ENCODE measurements at places on chromosomes 1 and 21.

- no peak for DNase-seq
These were observed 133.4 kb downstream of the SYT2 start for GRCh38 chr1:202576816-202577215.

GRCh38 chr1:209445576-209445975, 137.9 kb upstream of the CAMK1G start:
- DNase-seq = no peak

DNA sequence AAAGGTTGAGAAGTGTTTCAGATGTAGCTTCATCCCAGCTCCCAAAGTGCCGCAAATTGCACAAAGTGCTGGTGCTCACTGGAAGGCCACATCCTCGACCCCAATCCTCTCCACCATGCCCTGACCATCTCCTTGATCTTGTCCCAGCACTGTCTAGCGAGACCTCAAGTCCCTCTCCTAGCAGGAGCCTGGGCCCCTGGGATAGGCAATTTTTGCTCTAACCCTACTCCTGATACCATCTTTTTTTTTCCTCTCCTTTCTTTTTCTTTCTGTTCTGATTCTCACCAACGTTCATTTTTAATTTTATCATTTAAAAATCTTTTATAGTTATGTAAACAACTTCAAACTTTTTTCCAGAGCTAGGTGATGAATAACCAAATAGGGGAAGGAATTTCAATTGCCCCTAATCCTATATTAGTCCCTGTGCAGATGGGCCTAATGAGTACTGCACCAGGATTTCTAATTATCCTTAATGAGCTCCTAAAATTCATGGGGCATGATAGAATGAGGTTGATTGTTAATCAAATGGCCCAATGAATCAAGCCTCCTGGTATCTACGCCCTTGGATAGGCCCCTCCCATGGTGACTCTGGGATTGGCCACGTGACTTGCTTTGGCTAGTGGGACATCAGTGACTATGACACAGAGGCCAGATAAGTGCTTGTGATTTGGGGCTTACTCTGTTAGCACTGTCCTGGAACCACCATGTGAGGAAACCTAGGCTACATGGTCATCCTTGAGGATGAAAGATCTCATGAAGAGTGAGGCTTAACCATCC, 41.5 kb upstream of the TENT5B start:
- no peak for DNase-seq

GRCh38 chr1:89978755-89979154, 16.2 kb upstream of the ZNF326 start:
- no peak for DNase-seq

DNA sequence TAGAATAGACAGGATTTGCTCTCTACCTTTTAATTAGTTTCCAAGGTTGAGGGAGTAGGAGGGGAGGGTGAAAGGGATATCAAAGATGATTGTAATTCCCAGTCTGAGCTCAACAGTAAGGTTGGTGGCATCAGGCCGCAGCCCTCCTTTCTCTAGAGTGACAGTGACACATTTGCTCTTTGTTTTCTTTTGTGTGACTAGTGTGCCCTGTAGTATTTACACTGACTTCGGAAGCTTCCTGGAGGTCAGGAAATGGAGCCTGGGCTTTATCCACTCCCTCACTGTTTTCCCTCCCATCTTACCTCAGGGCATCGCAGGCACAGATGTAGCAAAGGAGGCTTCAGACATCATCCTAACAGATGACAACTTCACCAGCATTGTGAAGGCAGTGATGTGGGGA, 44.7 kb upstream of the LAX1 start:
- no peak for DNase-seq

DNA sequence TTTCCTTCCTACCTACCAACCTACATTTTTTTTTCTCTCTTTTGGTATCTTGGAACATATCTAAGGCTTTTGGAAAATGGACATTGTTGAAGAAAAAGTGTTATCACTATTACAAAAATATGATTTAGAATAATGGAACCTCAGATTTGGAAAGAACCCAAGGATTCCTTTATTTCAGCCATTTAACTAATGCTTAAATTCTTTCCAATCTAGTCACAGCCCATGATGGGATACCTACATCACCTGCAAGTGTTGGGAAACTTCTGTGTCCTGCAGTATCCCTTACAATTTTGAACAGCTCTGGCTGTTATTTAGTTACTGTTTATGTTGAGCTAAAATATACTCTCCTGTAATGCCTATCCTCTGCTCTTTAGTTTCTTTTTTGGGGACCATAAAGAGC, 22.3 kb upstream of the APOBEC4 start:
- no peak for DNase-seq

GRCh38 chr1:7425771-7426170, 345.3 kb upstream of the VAMP3 start:
- no peak for DNase-seq

- DNase-seq = no peak
These were observed 32.8 kb downstream of the LHX4 start for GRCh38 chr1:180262628-180263488.

GRCh38 chr1:44045064-44045463, 13.8 kb upstream of the SLC6A9 start:
- no peak for DNase-seq

DNA sequence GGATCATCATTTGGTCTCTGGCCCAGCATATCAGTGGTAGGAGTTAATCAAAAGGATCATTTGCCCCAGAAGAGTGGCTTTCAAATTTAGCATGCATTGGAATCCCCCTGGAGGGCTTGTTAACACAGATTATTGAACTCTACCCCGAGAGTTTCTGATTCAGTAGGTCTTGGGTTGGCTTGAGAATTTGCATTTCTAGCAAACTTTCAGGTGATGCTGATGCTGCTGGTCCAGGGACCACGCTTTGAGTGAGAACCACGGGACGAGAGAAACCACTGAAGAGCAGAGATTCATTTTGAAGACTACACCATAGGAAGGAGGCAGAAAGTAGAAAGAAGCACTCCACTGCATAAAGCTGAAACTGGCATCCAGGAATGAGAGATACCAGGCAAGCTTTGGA, 81.3 kb upstream of the DUSP10 start:
- no peak for DNase-seq

DNA sequence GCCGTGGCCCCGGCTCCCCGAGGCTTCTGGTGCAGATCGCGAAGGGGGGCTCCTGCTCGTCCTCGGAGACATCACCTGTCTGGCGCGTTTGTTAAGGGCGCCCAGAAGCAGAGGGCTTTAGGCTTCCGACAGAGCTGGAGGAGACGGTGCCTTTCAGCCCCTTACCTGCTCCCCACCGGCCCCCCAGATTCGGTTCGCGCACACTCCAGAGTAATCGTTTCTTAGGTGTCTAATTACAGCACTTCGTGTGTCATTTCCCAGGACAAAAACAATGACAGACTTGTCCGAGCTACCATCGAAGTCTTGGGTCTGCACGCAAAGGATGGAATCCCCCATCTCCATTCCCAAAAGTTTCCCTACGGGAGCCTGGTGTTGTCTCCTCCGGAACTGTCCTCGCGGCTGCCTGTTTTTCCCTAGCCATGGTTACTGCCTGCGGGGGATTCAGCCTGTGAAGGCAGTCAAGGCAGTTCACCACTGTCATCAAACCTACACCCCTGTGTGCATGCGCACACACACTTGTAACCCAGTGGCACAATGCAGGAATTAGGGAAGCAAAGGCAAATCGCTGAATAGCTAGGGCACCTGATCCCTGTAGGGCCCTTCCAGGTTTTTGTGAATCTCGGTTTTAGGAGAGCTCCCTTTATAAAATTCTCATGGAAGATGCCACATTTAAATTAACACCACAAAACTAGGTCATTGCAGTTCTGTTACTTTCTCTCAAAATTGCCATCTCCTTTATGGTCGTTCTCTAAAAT, 738 bp upstream of the CDC42BPA start:
- peak; percentile 57 for DNase-seq

DNA sequence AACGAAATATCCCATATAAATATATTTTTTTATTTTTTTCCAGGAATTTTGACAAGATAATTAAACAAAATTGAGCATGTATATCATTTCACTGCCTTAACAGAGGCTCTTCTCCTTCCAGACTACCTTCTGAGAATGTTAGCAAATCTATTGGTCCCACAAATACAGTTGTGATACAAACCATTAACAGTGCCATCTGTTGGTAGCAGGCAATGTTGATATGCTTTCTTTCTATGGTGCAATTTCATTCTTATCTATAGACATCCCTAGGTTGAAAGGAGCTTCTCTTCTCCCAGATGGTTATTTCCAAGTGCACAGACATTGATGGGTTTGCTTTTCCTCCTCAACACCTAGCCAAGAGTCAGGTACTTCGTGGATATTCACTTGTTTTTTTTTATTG, 303.6 kb downstream of the USH2A start:
- no peak for DNase-seq

GRCh38 chr1:36737767-36738166, 255.1 kb upstream of the CSF3R start:
- no peak for DNase-seq

DNA sequence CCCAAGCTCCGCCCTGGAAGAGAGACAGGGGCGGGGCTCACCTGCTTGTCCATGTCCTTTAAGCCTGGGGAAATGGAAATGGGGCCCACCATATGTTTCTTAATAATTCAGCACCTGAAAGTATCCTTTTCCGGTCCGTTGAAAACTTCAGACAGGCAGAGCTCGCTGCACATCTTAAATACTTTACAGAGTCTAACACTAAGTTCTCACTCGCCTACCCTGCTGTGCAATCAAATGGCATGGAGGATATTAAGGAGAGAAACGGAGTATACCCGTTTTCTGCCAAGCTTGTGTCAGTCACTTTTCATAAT, 467 bp upstream of the CC2D1B start:
- no peak for DNase-seq

DNA sequence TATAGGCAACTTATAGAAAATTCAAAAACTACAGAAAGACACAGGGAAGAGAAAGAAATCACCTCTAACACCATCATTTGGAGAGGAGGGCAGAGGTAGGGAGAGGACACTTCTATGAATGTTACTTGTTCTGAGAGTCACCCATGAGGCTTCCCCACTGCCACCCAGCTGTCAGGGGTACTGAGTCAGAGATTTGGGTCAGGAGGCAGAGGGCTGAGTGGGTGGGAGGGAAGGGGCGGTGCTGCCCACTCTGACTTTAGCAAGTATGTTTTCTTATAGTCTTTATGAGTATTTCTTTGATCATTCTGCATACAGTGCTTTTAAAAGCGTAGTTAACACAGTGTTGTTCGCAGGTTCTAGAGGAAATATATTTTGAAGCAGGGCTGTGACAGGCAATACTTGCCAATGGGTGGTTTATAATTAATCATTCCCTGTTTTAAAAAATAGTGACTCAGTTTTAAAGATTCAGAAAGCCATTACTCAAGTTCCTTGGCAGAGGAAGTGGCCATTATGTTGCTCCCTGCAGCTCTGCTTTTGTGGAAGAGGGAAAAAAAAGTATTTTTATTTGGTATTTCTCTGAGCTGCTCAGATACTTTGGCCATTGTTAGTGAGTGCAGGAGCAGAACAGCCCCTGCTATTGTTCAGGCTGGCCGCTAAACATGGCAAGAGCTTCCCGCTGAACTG, 18.3 kb downstream of the IL6R start:
- no peak for DNase-seq

DNA sequence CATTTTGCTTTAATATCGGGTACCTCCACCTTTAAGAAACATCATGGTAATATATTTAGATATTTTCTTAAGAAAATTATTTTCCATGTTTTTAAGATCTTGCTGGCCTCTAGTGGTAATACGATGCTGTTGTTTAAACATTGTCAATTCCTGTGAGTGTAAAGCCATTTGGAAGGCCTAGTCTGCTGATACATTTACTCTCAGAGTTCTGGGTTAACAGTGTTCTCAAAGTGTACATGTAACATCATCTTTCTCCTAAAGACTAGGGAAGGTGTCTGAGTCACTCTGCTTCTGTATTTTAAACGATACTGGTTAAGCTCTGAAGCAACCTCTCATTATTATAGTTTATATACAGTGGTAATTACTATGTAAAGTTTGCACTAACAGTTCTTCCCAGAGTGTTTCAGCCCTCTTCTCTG, 189.1 kb downstream of the RASAL2 start:
- no peak for DNase-seq

- DNase-seq = no peak
These were observed 38.2 kb downstream of the ARHGEF11 start for GRCh38 chr1:157007306-157007705.

GRCh38 chr21:34367320-34367935, 3.6 kb downstream of the KCNE2 start:
- DNase-seq = no peak

GRCh38 chr1:98692482-98692881, 31.0 kb downstream of the SNX7 start:
- DNase-seq = no peak

DNA sequence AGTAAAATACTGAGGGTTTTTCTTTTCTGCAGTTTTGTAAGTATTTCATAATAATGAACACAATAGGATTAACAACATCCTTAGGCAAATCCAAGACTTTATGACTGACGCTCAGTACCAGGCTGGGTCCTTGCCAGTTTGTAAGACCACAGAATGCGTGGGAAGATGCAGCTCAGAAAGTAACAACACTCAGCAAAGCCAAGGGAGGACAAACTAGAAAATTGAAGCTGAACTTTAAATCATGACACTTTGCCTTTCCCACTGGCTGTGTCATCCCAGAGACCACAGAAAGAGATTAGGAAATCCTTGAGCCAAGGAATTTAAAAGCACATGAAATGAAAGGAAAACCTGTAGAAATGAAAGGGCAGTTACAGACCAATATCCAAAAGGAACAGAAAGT, 426.3 kb upstream of the CHRM3 start:
- no peak for DNase-seq

GRCh38 chr1:206666031-206666561, 18.6 kb upstream of the MAPKAPK2 start:
- DNase-seq = no peak

- no peak for DNase-seq
These were observed 32.8 kb upstream of the DNASE2B start for GRCh38 chr1:84365225-84366221.

DNA sequence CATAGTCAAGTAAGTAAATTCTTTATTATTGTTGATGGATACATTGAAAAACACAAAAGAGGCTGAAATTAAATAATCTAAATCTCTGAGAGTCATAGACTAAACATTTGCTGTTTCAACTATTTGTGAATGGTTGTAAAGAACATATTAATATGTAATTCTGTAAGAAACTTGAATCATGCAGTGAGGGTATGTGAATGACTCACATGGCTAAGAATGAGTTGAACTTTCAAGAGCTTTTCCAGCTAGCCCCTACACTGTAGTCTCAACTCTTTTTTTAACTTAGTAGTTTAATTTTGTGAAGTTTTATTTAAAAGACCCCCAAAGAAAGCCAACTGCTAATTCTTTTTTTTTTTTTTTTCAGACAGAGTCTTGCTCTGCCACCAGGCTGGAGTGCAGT, 588.1 kb downstream of the DPYD start:
- DNase-seq = no peak

DNA sequence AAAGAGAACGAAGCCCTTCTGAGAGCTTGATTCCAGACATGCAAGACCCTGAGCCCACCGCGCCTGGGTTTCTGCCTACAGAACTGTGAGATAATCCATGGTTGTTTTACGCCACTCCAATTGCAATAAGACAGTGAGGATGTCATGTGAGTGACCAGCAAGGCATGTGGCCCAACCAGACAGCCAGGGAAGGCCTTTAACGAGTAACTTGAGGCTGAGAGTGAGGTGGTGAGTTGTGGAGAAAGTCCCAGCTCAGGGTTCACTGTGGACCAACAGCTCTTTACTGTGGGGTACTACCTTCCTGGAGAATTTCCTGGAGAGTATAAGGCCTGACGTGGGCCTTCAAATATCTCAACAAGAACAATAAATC, 153.9 kb downstream of the ETS2 start:
- no peak for DNase-seq

- no peak for DNase-seq
These were observed 499 bp upstream of the SH3GLB1 start for GRCh38 chr1:86703696-86704457.

- DNase-seq = no peak
These were observed 2110.6 kb downstream of the MRPL39 start for GRCh38 chr21:23496729-23497128.
